Peyer's patch (tissue), 4 donors: ENCODE measurements at places on chromosomes 12 and 14.

DNA sequence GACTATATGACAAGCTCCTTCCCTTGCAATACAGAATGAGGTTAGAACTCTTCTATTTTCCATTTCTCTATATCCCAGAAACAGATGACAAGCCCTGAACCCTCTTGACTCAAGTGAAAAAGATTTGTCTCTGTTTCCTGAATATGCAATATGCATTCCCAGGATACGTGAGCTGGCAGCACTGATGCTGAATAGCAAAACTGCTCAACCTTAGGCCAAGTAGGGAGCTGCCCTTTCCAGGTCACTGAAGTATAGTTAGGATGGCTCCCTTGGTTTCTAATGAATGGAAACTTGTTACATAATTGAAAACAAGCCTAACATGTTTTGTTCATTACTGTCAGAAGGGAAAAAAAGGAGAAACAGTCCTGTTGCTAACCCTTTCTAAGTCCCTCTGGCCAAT is 47.9 kb upstream of the PLEKHG7 start:
- DNase-seq = no peak

GRCh38 chr14:52052288-52052943 is 16.4 kb downstream of the NID2 start:
- no peak for DNase-seq

- peak; percentile 33 for DNase-seq
These were observed 45.5 kb upstream of the FAR2 start for GRCh38 chr12:29103539-29103974.

GRCh38 chr12:54420766-54421144 is 1.7 kb upstream of the ITGA5 start:
- no peak for DNase-seq

GRCh38 chr14:103014466-103015228 is 42.7 kb downstream of the CDC42BPB start:
- DNase-seq = no peak

DNA sequence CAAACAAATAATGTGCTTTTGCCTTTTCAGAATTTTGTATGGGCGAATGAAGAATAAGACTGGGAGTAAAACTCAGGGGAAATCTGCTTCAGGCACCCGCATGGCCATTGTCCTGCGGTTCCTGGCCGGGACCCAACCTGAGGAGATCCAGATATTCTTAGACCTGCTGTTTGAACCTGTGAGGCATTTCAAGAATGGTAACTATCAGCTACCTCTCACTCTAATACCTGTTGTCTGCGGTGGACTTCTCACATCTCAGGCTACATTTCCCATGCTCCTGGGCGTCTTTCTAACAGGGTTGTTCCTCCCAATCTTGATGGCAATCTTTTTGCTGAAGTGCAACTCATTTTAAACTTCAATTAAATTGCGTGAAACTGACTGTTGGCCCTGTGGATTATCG is 47.1 kb downstream of the UTP20 start:
- no peak for DNase-seq

GRCh38 chr12:118448341-118448740 is 72.0 kb downstream of the SUDS3 start:
- DNase-seq = no peak

DNA sequence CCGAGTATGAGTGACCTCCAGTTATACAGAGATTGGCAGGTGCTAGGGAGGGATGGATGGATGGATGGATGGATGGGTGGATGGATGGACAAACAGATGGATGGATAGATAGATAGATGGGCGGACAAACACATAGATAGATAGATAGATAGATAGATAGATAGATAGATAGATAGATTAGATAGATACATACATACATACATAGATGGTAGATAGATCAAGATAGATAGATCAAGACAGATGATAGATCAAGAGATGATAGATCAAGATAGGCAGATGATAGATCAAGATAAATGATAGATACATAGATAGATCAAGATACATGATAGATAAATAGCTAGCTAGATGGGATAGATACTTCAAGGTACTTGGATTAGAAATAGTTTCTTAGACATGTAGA is 18.6 kb upstream of the RFLNA start:
- no peak for DNase-seq

- no peak for DNase-seq
These were observed 464.6 kb downstream of the FUT8 start for GRCh38 chr14:65877166-65877565.

- DNase-seq = no peak
These were observed 110.1 kb upstream of the FAR2 start for GRCh38 chr12:29039013-29039412.

DNA sequence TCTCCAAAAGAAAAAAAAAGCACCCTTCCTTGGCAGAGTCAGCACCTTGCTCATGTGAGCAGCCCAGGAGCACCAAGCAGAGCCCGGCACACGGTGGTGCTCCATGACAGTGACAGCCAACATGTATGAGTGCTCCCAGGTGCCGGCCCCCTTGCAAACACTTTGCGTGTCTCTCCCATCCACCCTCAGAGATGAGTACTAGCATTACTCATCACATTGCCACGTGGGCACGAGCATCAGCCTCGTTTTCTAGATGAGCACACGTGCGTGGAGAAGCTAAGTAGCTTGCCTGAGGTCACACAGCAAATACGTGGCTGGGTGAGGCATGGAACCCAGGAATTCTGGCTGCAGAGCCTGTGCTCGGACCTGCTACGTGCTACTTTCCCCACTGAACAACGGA is 177.9 kb upstream of the PRMT8 start:
- DNase-seq = no peak
